ENCODE measurements at places on chromosomes 3 and 15. TPM values are rescaled to one million over a fixed set of nuclear protein-coding genes. Genes with fewer than 3 reads are reported as not detected.
A peak's percentile ranks its signal among the peaks of the same experiment; 100 is the strongest.

- DNase-seq, result no peak
These were observed 183.5 kb upstream of the NSMCE3 start for GRCh38 chr15:29452881-29453731.

Gene RHCG
- total RNA-seq, result not detected

GRCh38 chr15:36661042-36661441 is 81.6 kb downstream of the CDIN1 start:
- no peak for DNase-seq

DNA sequence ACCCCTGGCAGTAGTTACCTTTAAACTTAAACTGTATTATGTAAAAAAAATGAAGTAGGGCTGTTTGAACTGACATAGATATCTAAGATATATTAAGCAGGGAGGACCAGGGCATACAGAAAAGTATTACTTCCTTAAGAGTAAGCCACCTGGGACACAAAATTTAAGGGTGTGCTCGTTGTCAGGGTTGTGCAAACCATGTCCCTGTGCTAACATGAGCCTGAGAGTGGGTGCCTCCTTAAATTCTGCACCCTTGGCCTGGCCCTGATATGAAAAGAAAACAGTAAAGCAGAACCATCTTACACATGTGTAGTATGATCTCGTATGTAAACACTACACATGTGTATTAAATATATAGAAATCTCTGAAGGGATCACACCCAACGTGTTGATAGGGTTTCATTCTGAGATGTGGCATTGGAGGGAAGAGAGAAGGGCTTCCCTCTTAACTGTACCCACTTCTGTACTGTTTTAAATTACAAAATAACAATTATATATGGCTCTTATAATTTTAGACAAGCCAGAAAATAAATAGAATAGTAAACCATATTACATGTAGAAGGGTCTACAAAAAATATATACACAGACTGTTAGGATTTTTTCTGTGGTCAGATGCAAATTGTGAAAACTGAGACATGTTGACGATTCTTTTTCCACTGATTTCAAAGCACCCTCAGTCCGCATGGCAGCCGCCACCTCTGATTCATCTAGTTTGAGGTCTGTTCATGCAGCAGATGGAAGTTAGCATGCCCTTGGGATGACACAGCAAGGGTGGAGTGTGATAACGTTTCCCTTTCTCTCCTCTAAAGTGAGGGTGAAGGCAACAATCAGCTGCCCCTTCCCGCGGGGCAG is 400.8 kb upstream of the PROK2 start:
- DNase-seq, result no peak

- no peak for DNase-seq
These were observed 48.6 kb downstream of the GAP43 start for GRCh38 chr3:115671761-115672455.

Gene SFMBT1
- 20.0 TPM for total RNA-seq

DNA sequence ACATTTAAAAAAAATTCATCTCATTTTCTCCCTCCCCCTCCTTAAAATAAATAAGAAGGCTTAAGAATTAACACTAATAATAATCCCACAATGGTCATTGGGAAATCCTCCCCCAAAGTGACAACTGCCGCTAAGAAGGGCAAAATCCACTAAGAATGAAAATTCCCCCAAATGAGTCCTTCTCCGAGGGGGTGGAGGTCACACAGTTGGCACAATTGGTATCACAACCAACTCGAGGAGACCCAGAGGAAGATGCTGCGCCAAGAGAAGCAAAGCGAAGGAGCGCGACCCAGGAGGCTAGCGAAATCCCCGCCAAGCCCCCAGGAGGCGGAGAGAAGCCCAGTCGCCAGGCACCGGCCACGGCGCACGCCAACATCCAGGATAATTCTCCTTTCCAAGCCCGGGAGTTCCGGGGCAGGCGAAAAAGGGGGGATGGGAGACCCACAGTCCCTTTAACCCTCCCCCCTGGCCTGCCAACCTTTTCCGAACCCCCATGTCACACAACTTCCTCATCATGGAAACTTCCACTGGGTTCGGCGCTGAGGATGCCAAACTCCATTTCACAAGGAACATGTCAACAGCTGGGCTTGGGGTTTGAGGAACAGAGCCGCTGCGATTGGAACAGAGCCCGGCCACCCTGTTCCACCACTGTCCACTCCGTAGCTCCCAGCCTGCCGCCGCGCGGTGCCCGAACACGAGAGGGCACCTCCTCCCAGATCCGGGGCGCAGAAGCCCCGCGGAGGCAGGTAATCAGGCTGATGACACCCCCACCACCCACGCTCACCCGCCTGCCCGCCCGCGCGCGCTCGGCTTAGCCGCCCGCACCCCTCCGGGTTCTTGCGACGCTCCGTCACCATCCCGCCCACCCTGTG is 668 bp downstream of the THRB start:
- peak; percentile 91 for DNase-seq

Measured in left ventricle myocardium superior (tissue), 1 donor.